T47D (cell line): ENCODE measurements at places on chromosomes 2 and 18.

DNA sequence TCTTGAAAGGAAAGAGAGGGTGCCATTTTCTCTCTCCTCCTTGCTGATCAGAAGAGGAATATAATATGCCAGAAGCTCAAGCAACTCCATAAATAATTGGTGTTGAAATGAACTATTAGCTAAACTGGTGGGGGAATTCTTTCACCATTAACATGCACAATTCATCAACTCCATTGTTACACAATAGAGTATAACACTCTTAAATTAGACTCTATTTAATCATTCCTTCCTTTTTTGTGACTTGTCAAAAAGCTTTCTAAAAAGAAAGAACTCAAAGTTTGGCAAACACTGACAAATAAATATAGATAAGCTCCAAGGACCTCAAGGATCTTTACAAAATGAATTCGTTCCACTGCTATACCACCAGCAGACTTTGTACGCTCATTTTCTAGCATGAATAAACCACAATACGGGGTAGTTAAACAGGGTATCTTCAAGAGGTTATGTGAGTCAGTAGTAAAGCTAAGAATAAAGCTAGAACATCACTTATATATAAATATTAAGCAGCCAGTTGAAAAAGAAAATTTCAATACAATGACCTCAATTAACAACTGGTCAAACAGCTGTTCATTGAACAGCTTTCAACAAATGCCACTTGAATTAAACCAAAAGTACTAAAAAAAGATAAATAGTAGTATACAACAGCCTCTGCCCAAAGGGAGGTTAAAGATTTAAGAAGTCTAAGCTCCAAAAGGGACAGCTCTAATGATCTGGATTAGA, 6.4 kb downstream of the TRAK2 start:
- no peak for DNase-seq

DNA sequence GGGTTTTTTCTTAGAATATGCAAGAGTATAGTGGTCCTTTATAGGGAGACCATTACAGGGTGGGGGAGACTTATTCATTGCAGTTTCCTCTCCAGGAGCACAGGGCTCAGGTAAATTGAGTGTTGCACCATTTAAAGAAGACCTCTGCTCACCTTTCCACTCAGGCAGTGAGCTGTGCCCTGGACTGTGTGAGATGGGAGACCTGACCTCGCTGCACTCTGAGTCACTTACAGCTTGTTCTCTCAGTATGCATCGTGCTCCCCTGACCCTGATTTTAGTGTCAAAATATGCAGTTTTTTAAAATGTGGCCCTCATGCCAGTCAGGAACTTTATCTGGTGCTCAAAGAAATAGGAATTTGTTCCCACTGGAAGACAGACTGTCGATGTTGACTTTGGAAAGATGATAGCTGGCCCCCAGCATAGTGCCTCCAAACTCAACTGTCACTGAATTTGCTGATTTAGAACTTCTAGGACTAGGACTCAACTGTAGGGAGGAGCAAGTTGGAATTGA, 146.7 kb upstream of the EPAS1 start:
- no peak for DNase-seq

- DNase-seq = peak; percentile 47
Measured at GRCh38 chr2:233353769-233354499, at the start of gene DGKD. Gene DGKD, plus strand, starts transcription at chr2:233354494. Its CDS starts 25 bp downstream, at chr2:233354519.

DNA sequence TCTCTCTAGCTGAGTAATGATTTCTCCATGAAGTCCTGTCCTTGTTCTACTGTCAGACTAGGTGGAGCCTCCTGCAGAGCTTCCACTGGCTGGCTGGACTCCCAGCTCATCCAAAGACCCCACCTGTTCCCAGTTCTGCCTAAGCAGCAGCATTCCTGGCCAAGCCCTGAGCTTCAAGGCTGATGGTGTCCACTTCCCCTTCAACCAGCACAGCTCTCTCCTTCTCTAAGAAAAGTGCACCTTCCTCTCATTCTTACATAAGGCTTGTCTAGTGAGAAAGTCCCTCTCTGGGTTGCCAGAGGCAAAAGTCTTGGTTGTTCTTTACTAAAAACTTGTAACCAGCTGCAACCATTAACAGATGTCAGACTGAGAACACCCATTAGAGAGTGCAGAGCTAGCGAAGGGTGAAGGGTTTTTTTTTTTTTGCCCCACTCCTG, 58.9 kb downstream of the CXCR4 start:
- no peak for DNase-seq

- no peak for DNase-seq
Measured at GRCh38 chr2:106109675-106110424, 84.3 kb downstream of the UXS1 start.

DNA sequence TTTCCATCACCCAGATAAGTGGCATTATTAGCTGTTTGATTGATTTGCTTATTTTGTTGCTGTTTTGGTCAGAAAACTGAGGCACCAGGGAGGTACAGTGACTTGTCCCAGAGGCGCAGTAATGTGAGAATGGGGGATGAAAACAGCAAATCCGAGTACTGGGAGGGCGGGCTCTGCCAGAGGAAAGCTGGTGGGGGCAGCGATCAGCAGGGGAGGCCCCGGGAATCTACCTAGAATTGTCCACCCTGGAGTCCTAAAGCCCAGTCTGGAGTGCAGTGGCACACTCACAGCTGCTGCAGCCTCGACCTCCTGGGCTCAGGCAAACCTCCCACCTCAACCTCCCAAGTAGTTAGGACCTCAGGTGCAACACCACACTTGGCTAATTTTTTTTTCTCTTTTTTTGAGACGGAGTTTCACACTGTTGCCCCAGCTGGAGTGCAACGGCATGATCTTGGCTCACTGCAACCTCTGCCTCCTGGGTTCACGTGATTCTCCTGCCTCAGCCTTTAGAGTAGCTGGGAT, 17.0 kb upstream of the PTMA start:
- DNase-seq = no peak

DNA sequence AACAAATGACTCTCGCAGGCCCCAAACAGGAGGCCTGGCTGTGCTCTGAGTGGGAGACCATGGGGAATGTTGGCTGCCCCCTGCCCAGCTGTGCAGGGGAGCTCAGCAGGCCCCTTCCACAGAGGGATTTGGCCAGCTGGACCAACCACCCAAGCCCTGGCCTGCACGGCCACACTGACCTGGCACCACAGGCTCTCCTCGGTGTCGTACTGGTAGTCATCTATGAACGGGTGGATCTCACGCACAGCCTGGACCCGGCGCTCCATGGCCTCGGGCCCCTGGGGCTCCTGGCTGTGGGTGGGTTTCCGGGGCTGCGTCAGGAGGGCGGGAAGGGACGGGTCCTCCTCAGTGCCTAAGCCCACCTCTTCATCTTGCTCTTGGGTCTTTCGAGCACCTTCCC, 74.5 kb downstream of the POLR1A start:
- DNase-seq = no peak

DNA sequence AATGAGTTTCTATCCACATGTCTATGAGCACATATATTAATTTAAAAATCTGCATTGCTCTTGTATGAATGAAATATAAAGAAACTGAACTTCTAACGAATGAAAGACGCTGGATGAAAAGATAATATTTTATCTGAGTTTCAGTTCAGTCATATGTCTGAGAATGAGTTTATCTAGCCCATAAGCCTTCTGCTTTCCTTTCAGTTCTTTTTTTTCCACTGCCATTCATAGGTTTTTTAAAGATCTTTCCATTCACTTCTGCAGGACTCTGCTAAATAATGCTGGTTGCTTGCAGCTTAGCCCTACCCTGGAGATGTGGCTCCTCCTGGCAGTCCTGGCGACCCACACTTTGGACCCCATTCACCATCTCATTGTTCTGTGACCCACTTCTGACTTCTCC, 109.0 kb downstream of the BCL2 start:
- DNase-seq = no peak

DNA sequence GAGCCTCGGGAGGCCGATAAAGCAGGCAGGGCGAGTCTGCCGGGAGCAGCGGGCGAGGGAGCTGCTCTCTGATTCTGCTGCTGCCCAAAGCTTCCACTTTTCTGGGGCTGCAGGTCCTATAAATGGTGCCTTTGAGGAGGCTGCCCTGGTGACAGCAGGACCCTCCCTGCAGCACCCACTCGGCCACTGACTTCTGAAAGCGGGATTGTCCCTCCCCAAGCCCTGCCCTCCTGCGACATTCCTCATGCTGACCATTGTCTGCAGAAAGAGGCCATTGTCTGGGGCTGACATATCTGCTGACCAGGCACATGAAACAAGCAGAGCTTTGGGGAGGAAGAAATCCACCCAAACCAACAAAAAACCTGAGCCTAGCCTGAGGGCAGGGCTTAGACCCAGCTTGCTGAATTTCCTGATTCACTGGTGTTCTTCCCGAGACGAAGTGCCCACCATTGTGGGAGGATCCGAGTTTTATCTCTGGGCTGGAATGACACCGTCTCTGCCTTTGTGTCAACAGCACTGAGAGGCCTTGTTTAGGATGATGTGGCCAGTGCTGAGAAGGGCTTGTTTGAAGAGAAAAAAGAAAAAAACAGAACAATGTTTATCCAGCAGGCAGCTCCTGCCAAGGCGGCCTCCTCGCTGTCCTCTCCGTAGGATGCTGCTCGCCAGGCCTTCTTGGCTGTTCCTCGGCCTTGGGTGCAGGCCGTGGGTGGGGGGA, 129.7 kb downstream of the MYCN start:
- no peak for DNase-seq

DNA sequence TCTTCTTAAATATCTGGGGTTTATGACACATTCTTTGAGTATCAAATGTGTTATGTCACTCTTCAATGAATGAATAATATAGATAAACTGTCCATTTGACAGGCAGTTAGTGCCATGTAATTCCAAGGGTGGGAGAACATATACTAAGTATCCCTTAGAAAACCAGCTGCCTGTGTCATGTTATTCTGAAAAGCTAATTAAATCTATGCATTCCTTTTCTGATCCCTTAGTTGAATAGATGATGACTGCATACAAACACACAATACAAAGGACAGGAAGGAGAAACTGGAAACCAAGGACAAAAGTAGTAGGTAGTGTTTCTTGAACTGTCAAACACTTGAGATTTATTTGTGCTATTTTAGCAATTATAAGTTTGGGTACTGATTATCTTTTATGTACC, 8.3 kb downstream of the ARHGAP28 start:
- DNase-seq = no peak

DNA sequence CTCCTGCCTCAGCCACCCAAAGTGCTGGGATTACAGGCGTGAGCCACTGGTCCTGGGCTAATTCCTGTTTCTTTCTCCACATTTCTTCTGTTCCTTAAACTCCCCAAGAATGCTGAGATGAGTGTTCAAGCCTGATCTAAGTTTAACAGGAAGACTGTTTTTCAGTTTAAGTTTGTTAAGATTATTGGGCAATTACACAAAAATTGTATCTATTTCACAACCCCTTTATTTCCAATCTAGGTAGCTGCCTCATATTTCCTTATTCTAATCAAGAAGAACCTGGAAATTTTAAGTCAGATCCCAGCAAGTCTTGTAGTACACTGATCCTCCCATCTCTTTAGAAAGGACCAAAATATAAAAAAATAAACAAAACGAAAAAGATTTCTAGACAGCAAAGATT, 11.7 kb downstream of the SFT2D3 start:
- DNase-seq = no peak

GRCh38 chr2:182941919-182942318, 75.5 kb upstream of the FRZB start:
- no peak for DNase-seq

GRCh38 chr2:235480614-235481013, 13.2 kb upstream of the AGAP1 start:
- no peak for DNase-seq

DNA sequence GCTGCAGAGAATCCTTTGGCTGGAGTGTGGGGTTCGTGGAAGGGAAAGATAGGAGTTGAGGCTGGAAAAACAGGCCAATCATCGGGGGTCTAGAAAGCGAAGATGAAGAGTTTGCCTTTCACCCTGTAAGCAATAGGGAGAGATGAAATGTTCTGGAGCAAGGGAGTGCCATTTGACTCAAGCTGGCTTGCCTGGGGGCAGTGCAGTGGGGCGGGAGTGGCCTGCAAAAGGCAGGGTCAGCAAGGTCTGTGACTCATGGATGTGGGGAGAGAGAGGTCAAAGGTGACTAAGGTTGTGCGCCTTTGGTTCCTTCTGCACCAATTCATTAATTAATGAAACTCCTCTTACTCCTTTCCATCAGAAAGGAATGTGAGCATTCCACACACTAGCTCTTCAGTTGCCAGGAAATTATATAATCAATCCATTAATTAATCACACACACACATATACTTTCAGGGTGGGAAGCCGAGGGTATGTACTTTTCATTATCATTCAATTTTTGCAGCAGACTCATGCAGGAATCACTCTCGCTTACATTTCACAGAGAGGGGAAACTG, 227.6 kb downstream of the MYCN start:
- DNase-seq = no peak

GRCh38 chr18:64119916-64120315, 29.0 kb downstream of the LINC00305 start:
- DNase-seq = no peak

DNA sequence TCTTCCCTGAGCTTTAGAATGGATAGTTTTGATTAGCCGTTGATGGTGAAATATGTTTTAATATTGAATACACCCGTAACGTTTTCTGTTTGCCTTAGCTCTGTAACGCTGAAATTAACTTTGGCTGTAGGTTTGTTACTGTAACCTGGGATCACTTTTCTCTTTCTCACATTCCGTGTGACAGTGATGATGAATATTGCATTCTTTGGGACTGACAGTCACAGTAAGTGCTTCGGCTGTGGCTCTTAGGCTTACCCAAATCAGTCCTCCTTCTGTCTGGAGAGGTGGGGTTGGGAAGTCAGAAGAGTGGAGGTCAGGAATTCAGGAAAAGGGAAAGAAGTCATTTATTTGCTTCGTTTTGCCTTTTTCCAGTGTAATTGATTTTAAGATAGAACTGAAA, 18.0 kb downstream of the RMC1 start:
- no peak for DNase-seq

DNA sequence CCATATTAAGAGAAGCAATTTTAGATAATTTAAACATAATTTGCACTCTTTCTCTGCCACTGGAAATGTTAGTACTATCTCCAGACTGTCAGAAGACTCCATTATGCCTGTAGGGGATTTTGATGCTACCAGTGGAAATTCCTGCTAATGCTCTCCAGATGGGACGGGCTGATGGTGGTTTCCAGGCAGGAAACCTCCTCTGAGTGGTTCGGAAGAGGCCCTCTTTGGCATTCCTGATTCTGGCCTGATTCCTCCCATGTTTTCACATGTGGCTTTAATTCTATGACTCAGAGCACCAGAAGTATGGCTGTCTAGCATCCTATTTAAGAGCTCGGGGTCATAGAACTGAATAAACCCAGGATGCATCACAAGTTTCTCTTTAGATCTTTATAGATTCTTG, 70.9 kb upstream of the ST6GAL2 start:
- no peak for DNase-seq

- DNase-seq = no peak
Measured at GRCh38 chr2:241051578-241052487, 50.3 kb downstream of the MTERF4 start.

DNA sequence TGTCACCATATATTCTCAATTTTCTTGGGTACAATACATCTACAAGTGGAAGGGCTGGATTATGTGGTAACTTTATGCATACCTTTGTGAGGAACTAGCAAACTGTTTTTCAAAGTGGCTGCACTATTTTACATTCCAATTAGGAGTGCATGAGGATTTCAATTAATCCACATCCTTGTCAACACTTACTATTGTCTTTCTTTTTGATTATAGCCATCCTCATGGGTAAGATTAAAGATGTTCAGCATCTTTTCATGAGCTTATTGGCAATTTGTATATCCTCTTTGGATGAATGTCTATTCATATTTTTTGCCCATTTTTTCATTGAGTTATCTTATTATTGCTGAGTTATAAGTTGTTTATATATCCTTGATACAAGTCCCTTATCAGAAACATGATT, 73.7 kb downstream of the ZRANB3 start:
- no peak for DNase-seq

- DNase-seq = no peak
Measured at GRCh38 chr2:164084066-164084465, 348.3 kb upstream of the FIGN start.

GRCh38 chr18:31511098-31511497, 13.1 kb downstream of the DSG2 start:
- no peak for DNase-seq
